ENCODE measurements at places on chromosomes 6 and 20.
A peak's percentile ranks its signal among the peaks of the same experiment; 100 is the strongest.

DNA sequence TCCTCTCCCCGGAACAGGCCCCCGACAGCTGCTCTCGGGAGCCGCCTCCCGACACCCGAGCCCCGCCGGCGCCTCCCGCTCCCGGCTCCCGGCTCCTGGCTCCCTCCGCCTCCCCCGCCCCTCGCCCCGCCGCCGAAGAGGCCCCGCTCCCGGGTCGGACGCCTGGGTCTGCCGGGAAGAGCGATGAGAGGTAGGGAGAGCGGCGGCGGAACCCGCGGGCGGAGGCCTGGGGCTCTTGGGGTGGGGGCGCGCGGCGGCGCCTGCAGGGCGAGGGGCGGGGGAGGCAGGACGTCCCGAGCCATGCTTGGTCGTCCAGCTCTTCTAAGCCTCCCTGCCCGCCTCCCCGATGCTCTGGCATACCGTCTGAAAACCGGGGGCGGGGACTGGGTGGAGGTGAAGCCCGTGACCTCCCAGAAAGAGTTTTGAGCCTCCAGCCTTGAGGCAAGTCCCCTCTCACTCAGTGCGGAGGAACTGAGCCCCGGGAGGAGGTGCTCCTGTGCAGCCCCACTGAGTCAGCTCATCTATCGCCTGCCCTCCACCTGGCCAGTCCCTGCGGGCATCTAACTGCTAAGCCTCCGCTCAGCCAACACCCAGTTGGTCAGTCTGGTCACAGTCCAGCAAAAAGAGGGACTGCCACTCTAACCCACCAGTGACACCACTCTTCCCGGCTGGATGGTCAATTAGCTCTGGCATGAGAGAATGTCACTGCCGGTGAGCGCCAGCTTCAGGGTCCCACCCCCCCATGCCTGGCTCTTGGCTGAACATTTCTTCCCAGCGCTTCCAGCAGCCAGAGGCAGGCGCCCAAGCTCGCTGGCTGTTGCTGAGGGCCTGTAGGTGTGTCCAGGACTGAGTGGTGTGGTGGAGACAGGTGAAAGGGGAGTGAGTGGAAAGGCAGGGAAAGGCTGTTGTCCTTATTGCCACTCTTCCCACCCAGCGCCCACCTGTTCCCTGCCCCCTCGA, 482 bp downstream of the DDR1 start:
- peak; percentile 9 for DNase-seq

DNA sequence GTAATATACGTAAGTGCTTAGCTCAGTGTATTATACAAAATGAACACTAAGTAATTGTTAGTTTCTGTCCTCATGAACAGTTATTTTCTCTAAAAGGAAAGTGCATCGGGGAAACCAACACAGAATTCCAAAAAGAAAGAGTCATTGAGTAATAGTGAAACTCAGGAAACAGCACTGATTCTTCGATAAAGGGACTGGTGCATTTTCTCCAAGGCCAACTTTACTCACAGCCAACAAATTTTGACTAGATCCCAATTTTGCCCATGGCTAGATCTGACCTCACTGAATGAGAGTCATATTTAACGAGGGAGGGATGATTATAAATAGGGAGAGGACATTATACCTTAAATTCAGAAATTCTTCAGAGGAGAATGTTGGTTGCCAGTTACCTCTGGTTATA, 390.9 kb upstream of the NRSN1 start:
- DNase-seq, result no peak

DNA sequence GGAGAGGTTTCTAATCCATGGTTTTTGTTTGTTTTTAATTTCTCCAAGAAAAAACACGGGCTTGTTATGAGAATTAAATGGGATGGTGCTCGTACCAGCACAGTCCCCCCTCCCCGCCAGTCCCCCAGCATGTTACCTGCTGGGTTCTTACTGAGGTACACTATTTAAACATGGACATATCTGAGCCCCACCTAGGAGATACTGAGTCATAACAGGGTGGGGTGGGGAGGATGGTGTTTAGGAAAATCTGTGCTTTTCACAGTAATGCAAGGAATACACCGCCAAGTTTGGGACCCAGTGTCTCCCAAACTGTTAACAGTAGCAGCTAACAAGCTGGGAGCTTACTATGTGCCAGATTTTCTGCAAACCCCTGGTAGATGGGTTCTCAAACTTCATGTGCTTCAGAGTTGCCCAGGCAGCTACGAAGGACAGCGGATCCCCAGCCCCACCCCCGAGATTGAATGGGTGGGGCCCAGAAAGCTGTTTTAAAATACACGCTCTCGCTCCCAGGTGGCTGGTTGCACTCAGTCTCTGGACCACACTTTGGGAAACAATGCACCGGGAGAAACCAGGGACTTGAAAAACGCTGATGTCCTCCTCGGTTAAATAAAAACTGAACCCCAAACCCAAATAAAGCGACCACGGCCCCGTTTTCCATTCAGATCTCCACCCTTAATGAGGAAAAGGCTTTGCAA, 995 bp downstream of the ZFP64 start:
- DNase-seq, result peak; percentile 12

- no peak for DNase-seq
Measured at GRCh38 chr20:63023936-63024571, 17.3 kb upstream of the BHLHE23 start.

GRCh38 chr6:33904747-33905065, 100.9 kb upstream of the MLN start:
- no peak for DNase-seq

DNA sequence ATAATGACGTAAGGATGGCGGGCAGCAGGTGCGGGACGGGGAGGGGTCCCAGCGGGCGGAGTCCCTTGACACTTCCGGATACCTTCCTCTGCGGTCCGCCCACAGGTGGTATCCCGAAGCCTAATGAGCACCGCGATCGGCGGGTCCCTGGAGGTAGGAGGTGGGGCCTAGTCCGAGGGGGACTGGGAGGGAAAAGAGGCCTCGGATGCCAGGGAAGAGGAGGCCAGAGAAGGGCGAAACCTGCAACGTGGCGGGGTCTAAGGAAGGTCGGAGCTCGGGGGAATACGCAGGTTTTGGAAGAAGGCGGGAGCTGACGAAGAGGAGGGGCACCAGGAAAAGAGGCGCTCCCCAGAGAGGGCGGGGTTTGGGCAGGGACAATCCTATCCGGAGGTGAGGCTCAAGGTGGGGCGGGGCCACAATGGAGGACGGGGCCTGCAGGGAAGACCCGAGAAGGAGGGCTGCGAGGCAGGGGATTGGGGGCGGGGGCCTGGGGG, 3.7 kb downstream of the PRSS16 start:
- DNase-seq, result peak; percentile 52

DNA sequence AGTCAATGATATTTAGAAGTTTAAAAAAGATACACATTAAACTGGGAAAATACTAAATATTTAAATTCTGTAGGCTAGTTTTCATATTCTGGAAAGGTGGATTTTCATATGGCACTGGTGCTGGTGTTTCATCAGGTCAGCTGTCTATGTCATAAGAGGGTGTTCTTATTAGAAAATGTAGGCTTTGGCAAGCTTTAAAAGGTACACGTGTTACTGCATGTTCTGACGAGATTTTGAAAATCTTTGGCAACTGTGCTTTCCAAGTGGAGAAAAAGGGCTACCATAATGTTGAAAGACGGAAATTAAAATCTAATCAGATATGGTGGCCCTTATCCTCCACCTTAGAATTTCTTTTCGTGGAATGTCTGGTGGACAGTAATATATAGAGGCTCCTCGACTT, 30.0 kb downstream of the SLC22A3 start:
- no peak for DNase-seq

DNA sequence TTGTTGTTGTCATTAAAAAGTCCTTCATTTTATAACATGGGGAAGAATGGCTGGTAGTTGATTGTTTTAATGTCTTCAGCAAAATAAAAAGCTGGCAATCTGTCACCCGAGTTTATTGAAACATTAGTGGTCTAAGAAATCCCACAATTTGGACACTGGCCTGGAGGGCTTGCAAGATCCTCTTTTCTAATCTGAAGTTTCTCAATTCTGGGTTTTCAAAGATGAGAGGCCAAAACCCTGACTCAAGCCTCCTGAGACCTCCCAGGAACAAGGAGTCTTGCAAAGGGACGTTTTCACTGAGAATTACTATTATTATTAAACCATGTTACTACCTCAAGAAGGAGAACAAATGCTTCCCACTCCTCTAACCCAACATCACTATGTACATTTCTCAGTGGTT, 19.5 kb downstream of the MAP1LC3A start:
- no peak for DNase-seq

- no peak for DNase-seq
Measured at GRCh38 chr6:36076178-36077063, 48.8 kb downstream of the MAPK14 start.

DNA sequence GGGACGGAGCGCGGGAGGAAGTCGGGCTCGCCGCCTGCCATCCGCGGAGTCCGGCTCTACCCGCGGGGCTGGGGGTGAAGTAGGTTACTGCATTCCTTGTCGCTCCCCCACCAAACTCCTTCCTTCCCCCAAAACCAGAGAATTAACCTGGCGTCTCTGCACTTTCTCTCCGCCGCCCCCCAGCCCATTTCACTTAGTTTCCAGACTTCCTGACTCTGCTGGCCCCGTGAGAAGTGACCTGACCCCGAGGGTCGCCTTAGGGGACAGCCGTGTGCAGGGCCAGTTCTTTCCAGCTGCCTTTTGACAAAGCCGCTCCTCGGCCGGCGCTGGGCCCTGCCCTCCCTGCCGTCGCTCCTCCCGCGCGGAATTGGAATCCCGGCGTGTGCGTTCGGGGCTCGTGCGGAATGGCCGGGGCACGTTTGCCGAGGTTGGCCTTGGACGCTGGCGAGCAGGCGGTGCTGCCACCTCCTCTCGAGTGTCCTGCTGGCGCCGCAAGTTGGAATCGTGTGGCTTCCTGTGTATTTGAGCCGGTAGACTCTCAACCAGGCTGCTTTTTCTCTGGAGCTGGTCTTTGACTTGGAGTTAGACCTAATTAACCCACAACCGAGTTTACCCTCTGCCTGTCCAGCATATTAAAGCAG, 650 bp downstream of the DCBLD1 start:
- DNase-seq, result no peak

DNA sequence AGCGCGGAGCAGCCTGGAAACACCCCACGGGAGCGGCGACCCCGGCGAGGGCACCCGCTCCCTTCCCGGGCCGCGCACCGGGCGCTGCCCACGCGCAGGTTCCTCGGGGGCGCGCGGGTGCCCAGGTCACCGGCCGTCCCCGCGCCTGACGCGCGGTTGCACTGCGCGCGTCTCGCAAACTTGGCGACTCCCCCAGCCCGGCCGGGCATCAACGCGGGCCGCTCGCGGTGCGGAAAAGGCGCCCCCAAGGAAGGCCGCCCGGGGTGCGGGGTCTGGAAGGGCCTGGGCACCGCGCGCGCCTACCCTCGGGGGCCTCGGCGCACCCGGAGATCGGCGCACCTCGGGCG, 555 bp upstream of the ZBTB46 start:
- no peak for DNase-seq

DNA sequence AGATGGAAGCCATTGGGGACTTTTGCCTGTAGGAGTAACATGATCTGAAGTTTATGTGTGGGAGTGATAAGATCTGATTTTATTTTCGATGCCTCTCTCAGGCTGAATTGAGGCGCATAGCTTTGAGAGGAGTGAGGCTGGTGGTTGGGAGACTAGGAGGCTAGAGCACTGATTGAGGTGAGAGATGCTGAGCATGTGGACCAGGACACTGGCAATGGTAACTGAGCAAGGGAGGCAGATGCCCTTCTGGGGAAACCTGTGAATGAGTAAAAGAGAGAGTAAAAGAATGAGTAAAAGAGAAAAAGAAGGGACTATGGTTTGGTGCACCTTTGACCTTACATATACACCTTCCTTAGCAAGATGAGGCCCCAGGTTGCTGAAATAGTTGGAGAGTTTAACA, 3.0 kb downstream of the RRP36 start:
- DNase-seq, result no peak

DNA sequence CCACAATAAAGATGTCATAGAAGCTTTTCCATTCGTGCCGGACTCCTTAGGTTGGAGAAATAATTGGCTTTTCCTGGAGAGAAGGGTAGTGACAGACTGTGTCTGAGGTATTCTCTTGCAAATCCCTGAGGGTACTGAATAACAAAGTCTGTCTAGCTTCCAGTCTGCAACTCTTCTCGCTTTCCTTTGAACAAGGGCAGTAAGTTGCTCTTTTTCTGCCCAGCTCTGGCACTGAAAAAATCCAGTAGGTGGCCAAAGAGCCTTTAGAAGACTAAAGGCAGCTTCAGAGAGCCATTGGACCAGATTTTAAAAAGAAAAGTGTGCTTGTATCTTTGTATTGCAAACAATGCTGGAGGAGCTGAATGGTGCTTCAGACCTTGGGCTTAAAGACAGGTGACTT, 20.7 kb upstream of the RREB1 start:
- DNase-seq, result no peak

DNA sequence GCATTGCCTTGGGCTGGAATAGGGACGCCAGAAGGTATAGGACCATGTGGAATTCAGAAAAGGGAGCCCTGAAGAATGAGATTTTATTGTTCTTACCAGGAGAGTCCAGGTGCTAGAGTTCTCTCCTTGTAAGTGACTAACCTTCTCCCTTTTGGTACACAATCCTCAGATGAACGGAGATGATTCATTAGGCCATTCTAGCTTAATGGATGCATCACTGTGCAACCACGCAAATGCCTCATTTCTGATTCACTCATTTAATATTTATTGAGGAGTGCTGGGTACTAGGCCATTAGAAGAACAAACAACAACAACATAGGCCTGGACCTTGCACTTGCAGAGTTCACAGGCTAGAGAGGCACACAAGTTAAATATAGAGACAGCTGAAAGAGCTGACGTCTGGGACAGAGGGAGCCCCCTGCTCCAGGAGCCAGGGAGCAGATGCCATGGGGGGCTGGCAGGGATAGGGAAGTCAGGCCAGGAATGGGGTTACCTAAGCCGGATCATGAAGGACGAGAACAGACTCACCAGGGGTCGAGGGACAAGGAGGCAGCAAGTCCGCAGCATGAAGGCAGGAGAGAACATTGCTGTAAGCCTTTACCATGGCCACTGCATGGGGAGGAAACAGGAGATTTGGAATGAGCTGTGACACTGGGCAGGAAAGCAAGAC, 179.5 kb upstream of the AKAP12 start:
- DNase-seq, result peak; percentile 89

- no peak for DNase-seq
Measured at GRCh38 chr6:10081075-10081474, 333.8 kb downstream of the TFAP2A start.

DNA sequence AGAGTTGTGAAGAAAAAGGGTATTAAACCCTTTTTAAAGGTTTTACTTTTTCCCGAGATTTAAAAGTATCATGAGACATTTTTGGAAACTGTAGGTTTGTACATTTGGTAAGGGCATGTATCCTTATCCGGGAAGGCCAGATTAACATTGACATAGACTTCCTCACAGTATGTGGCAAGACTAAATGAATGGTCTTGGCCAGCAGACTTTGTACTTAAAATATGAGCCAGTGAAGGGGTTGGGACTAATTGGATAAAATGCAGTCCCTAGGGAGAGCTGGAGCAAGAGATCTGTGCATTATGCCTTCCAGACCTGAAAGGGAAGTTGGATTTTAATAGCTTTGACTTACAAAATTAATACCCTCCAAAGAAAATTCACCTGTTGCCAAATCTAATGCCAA, 60.4 kb upstream of the CCN2 start:
- no peak for DNase-seq

- no peak for DNase-seq
Measured at GRCh38 chr6:124683507-124683906, 278.7 kb upstream of the RNF217 start.
